ENCODE measurements at places on chromosomes 2 and 18.

- no peak for DNase-seq
These were observed 184.6 kb downstream of the ETAA1 start for GRCh38 chr2:67581751-67582150.

DNA sequence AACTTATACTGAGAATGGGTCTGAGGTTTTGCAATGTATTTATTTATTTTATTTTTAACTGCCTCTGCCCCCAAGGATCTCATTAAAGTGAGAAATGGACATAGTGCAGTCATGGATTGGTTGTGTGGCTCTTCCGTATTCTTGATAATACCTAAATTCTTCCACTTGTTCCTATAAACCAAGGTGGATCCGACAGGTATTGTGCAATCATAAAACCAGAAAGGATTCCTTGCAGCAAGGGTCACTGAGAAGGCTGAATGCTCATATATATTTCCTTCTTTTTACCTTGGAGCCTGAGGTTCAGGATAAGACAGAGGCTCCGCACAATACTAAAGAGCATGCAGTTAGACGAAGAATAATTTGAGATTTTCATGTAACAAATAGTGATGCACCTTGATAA is 826.0 kb upstream of the SOX11 start:
- no peak for DNase-seq

- no peak for DNase-seq
These were observed 166.5 kb downstream of the RPIA start for GRCh38 chr2:88857951-88858411.

DNA sequence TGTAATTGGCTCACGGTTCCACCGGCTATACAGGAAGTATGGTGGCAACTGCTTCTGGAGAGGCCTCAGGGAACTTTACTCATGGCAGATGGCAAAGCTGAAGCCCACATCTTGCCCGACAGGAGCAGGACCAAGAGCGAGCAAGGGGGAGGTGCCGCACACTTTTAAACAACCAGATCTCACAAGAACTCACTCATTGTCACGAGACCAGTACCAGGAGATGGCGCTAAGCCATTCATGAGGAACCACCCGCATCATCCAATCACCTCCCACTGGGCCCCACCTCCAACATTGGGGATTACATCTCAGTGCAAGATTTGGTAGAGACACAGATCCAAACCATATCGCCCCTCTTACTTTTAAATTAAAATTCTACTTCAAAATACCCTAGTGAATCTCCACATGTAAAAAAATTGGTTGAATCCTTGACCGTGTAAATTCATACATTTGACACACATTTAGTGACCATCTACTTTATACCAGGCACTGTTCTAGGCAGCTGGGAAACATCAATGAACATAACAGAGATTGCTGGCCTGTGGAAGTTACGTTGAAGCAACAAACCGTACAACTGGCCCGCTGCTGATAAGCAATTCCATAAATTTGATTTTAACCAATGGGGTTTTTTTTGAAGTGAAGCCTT is 87.6 kb downstream of the ALPK2 start:
- DNase-seq = no peak

DNA sequence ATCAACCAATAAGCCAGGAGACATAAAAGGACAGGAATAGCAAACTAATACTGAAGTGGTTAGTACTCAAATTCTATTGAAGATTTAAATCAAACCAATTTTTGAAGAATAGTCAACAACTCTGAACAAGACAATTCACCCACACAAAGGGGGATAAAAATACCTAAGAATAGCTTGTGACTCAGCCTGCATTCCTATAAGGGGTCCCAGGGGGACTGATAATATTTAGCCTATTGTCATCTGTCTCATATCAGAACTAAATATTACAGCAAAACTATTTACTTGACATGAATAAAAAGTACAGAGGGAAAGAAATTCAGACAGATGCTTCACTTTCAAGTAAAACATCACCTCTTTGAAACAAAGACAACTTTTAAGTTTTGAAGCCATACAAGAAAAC is 7.7 kb downstream of the ITSN2 start:
- DNase-seq = no peak

- no peak for DNase-seq
These were observed 36.0 kb downstream of the MRPL33 start for GRCh38 chr2:27807476-27807875.

DNA sequence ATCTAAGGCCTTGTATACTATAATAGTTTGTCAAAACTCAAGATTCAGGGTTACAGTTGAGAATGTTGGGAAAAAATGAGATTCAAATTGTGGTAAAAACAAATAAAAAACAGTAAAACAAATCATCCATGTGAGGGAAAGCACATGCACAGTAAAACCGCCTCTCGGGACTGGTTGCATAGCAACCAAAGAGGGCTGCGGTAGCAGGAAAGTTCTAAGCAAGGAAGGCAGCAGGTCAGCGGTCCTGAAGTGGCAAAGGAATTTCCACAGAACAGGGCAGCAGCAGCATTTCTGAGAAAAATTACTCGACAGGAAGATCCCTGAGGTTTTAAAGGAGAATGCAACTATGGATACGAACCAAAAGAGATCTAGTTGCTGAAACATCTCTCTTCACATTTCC is 93.7 kb downstream of the DYNAP start:
- DNase-seq = no peak

GRCh38 chr2:108129636-108130035 is 110.1 kb upstream of the SULT1C3 start:
- DNase-seq = no peak

- no peak for DNase-seq
These were observed 20.3 kb upstream of the NPAS2 start for GRCh38 chr2:100799686-100800085.

DNA sequence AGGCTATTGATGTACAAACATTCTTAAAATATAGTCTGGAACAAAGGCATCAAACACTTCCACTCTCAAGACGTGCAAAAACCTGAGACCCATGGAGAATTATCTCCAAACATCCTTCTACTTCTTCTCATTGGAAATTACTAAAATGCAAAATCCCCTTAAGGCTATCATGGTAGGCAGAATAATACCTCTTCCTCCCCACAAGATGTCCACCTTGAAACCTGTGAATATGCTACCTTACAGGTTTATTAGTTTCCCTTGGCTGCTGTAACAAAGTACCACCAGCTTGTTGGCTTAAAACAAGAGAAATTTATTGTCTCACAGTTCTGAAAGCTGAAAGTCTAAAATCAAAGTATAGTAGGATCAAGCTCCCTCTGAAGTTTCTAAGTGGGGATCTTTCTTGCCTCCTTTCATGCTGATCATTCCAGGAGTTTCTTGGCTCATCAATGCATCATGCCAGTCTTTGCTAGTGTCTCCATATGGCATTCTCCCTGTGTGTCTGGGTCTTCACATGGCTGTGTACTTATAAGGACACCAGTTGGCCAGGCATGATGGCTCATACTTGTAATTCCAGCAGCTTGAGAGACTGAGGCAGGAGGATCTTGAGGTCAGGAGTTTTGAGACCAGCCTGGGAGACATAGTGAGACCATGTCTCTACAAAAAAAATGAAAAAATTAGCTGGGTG is 163.7 kb upstream of the NCK2 start:
- DNase-seq = no peak

DNA sequence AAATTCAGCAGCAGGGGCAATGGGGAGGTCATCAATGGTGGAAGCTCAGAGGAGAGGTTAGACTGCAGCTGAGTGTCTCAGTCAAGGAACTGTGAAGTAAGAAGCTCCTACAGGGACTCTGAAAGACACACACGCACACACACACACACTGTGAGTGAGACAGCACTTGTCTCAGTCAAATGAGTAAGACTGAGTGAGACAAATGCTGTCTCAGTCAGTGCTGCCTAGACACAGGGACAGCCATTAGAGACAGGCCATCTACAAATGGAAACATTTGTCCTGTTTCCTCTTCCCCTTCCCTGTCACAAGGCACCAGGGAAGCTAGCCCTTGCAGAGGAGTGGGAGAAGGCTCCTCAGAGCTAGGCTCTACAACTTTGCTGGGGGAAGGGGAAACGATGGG is 577.4 kb upstream of the GCFC2 start:
- DNase-seq = no peak

DNA sequence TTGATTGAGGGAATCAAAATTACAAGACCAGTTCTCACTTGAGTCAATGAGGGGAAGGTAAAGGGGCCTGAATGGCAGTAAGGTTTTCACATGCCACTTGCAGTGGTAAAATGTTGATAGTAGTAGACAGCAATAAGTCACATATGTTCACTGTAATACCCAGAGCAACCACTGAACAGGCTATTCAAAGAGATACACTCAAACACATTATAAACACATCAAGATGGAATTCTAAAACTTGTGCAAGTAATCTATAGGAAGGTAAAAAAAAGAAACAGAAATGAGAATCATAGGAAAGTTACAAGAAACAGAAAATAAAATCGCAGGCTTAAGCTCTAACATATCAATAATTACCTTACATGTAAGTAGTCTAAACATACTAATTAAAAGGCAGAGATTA is 86.6 kb upstream of the AFF3 start:
- DNase-seq = no peak

- DNase-seq = no peak
These were observed 96.7 kb downstream of the LRP2 start for GRCh38 chr2:169265591-169265990.

GRCh38 chr2:111184725-111185310 is 64.1 kb downstream of the BCL2L11 start:
- no peak for DNase-seq

GRCh38 chr2:45236268-45236667 is 227.0 kb upstream of the SIX2 start:
- DNase-seq = no peak

GRCh38 chr2:8141079-8141707 is 540.7 kb upstream of the ID2 start:
- no peak for DNase-seq

DNA sequence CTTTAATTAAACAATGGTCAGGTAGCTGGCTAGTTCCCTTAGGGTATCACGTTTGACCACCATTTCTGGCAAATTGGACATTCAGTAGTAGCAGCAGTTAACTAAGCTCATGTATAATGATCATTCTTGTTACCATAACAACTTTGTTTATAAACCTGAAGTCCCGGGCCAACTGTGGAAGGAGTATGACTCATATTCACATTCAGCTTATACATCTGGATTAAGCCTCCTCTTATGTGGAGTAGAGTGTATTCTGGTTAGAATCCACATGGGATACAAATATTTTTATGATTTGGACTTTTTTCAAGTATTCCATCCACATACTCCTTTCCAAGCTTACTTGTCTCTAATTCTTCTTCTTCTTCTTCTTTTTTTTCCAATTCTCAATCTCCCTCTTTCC is 70.3 kb upstream of the ZSWIM2 start:
- DNase-seq = no peak

- no peak for DNase-seq
These were observed 7.9 kb upstream of the SALL3 start for GRCh38 chr18:78971511-78972245.

GRCh38 chr2:126882181-126882580 is 16.5 kb upstream of the TEX51 start:
- DNase-seq = no peak

GRCh38 chr2:127047054-127047453 is 59.9 kb downstream of the BIN1 start:
- DNase-seq = no peak

- no peak for DNase-seq
These were observed 102.7 kb upstream of the ARHGAP15 start for GRCh38 chr2:143026411-143027054.

DNA sequence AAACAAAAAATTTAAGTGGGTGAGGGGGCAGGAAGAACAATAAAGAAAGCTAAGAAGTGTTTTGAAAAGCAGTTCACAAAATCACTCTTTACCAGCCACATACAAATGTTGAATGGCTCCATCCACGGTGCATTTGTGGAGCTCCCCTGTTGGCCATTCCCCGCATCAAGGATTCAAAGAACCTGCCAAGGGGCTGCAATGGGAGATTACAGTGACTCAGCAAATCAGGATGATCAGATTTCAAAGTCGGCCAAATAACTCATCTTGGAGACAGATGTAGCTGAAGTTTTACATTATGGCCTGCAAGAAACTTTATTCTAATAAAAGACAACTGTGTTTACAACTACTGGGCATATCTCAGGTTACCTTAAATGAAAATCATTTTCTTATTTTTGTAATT is 26.9 kb downstream of the COL4A3 start:
- no peak for DNase-seq

DNA sequence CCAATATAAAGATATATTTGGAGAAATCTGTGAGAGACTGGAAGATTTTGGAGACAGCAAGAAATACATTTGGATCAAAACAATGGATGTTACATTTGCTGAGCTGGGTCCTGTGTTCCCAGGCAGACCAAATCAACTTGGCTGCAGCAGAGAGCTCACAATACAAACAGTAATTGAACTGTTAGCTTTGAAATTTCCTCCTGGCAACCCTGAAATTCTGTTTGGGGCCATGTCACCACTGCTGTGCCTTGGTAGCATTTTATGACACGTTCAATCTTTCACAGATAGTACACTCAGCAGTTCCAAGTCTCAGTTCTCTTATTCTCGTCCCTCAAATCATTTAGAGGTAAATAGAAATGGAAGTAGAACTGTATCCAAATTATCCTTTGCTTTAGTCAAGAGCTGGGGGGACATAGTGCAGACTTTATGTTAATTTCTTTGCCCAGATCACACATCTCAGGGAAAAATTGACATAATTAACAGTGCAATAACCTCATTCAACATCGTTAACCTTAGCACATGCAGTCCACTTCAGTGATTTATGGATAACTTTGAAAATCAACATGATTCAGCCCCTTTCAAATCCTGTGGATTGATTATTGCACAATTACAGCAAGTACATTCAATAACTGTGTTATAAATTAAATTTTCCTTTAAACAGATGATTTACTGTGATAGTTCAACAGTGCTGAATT is 277.4 kb upstream of the MC4R start:
- no peak for DNase-seq

DNA sequence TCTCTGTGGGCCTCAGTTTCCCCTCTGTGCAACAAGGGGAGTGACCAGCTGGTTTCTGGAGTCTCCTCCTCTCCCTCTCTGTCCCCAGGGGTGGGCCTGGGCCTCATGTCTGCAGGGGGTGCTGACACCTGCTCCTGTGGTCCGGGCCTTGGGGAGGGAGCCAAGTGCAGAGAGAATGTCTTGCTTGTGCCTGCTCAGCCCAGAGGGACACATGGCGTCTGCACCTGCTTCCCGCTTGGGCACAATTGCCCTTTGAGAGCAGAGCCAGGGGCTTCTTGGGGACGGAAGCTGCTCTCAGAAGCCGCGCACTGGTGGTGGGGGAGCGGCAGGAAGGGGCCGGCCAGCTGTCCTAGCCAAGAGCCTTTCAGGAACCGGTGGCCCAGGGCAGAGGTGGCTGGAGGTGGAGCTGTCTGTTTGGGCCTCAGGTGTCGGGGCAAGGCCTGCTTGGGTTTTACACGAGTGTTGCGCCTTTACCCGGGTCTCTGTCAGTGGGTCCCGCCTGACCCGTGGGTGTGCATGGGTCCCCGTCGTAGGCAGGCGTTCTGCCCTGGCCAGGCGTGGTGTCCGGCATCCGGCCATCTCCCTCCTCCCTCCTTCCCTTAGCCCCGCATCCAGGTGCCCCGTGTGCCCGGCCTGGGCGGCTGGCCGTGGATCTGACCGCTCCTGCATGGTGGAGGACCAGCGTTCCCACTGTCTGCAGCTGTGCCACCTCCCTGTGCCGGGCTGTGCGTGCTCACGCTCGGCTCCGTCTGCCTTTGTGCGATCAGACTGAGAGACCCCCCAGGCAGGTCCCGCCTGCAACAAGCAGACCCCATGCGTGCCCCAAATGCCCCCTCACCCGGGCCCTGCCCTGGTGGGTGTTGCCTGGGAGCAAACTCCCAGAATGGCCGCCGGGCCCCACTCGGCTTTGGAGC is 4.0 kb downstream of the NEU4 start:
- DNase-seq = no peak
